ENCODE measurements at places on chromosomes 4 and X.

GRCh38 chrX:77527233-77528001 is 80.2 kb downstream of the FGF16 start:
- no peak for DNase-seq
- no peaks in the 10 kb centered on the region for H3K4me1 ChIP-seq
- no peaks in the 10 kb centered on the region for H3K36me3 ChIP-seq
- H3K27ac ChIP-seq = no peak overlapping the region
- H3K27me3 ChIP-seq = no peaks in the 10 kb centered on the region

DNA sequence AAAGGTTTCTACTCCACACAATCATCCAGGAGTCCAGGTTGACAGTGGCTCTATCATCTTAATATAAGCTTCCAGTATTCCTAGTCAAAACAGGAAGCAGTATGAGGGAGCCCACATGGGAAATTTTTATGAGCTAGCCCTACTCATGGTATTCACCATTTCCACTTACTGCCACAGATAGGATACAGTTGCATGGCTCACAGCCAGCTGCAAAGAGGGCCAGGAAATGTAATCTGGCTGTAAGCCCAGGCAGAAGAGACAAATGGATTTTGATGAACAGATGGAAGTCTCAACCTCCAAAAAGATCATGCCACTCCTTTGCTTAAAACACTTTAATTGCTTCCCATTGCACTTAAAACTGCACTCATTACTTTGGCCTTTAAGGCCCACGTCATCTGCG is 150.6 kb downstream of the ADAMTS3 start:
- H3K27ac ChIP-seq = no peak overlapping the region
- no peaks in the 10 kb centered on the region for H3K36me3 ChIP-seq
- DNase-seq = peak; percentile 5
- no peaks in the 10 kb centered on the region for H3K27me3 ChIP-seq

- H3K4me1 ChIP-seq = peaks cover 7% of the 10 kb centered on the region
- H3K36me3 ChIP-seq = no peaks in the 10 kb centered on the region
- H3K4me3 ChIP-seq = no peak overlapping the region
- H3K27me3 ChIP-seq = no peaks in the 10 kb centered on the region
- peak overlapping the region; percentile 75 for H3K27ac ChIP-seq
- DNase-seq = no peak
Observed at GRCh38 chr4:142405695-142406498, 440.2 kb downstream of the INPP4B start.

DNA sequence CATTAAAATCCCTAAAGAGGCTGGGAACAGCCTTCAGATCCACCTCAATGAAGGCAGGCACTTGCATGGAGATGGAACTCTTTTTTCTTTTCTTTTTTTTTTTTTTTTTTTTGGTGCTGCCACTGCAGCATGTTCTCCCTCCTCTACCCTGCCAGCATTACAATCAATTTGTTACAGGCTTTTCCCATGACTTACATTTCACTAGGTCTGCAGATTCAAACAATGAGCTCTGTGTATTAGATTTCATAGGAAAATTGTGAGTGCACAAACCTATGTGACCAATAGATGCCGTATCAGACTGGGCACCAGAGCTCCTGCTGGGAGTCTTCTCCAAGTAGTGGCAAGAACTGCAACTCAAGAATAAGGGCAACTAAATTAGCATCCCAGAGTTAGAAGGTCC is 63.8 kb upstream of the GABRQ start:
- H3K4me1 ChIP-seq = no peaks in the 10 kb centered on the region
- no peak overlapping the region for H3K27ac ChIP-seq
- H3K4me3 ChIP-seq = no peak overlapping the region
- no peaks in the 10 kb centered on the region for H3K27me3 ChIP-seq
- H3K36me3 ChIP-seq = no peaks in the 10 kb centered on the region
- no peak for DNase-seq

GRCh38 chrX:152988536-152989291 is 5.2 kb downstream of the PNMA5 start:
- no peak overlapping the region for H3K27ac ChIP-seq
- H3K27me3 ChIP-seq = no peaks in the 10 kb centered on the region
- no peaks in the 10 kb centered on the region for H3K4me1 ChIP-seq

- H3K4me3 ChIP-seq = peak overlapping the region; percentile 68
- H3K4me1 ChIP-seq = peaks cover 20% of the 10 kb centered on the region
- no peaks in the 10 kb centered on the region for H3K27me3 ChIP-seq
Observed at GRCh38 chr4:123505095-123506010, 108.8 kb downstream of the SPRY1 start.

GRCh38 chr4:182655340-182655739 is 261.8 kb downstream of the DCTD start:
- no peaks in the 10 kb centered on the region for H3K4me1 ChIP-seq
- DNase-seq = no peak
- H3K4me3 ChIP-seq = no peak overlapping the region
- H3K36me3 ChIP-seq = no peaks in the 10 kb centered on the region
- H3K27ac ChIP-seq = no peak overlapping the region
- H3K27me3 ChIP-seq = no peaks in the 10 kb centered on the region

DNA sequence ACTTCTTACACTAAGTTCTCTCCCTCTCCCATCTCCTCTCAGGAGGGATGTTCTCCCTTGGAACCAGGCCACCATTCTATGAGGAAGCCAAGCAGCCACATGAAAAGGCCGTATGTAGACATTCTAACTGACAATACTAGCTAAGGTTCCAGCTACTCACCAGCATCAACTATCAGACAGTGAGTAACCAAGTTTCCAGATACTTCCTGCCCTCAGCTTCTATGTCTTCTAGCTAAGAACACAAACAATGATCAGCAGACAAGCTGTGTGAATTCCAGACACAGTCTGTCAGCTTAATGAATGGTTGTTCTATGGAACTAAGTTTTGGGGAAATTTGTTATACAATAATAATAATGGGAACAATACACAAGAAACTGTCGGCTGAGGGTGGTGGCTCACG is 50.8 kb downstream of the SMIM14 start:
- no peaks in the 10 kb centered on the region for H3K27me3 ChIP-seq
- H3K27ac ChIP-seq = no peak overlapping the region
- no peaks in the 10 kb centered on the region for H3K36me3 ChIP-seq
- no peak overlapping the region for H3K4me3 ChIP-seq
- no peak for DNase-seq
- H3K4me1 ChIP-seq = no peaks in the 10 kb centered on the region

DNA sequence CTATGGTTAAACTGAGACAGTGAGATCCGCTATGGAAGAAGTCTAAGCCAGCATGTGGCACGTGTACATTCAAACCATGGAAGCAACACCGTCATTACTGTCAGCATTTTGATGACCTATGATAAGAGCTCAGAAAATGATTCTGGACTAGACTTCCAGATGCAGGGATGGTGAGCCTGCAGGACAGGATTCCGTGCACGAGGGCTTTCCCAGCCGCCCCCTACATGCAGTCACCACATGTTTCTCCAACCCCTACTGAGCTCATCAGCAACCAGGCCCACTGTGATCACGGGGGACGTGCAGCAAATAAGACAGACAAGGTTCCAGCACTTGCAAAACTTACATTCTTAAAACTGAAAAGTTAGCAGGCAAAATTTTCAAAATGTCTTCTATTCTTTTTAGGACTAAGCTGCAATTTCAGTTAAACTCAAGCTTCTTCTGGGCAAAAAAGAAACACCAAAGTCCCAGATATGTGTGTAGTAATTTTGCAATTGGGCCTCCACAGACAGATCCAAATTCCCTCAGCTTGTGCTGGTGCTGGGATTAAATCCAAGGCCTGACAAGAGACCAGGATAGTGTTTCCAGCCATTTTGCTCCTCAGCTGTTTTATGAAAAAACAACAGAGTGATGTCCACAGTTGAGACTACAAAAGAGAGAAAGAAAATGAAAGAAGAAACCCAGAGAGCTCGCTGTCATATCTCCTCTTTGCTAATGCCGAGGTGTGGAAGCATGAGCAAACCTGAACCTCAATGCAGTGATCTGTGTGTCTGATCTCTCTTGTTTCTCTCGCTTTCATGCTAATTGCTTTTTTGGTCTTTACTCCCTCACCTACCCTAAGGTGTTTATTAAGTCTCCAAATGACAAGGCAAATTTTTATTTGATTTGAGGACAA is 118.2 kb downstream of the AFAP1 start:
- H3K4me1 ChIP-seq = peaks cover 3% of the 10 kb centered on the region
- DNase-seq = no peak
- H3K27me3 ChIP-seq = no peaks in the 10 kb centered on the region
- no peak overlapping the region for H3K4me3 ChIP-seq
- H3K27ac ChIP-seq = peak overlapping the region; percentile 13

- no peak for DNase-seq
- H3K27ac ChIP-seq = no peak overlapping the region
- H3K27me3 ChIP-seq = no peaks in the 10 kb centered on the region
- H3K4me1 ChIP-seq = no peaks in the 10 kb centered on the region
- H3K36me3 ChIP-seq = no peaks in the 10 kb centered on the region
Observed at GRCh38 chr4:137707102-137707620, 174.9 kb upstream of the PCDH18 start.

DNA sequence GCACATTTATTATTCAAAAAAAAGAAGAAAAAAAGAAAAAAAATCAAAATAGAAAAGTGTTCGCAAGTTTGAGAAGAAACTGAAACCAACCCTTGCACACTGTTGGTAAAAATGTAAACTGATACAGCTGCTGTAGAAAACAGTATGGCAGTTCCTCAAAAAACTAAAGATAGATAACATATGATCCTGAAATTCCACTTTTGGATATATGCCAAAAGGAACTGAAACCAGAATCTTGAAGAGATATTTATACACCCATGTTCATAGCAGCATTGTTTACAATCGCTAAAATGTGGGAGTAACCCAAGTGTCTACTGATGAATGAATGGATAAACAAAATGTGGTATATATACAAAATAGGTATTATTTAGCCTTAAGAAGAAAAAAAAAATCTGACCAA is 155.4 kb downstream of the TBCK start:
- no peak for DNase-seq
- no peak overlapping the region for H3K4me3 ChIP-seq
- H3K27me3 ChIP-seq = no peaks in the 10 kb centered on the region
